A549 treated with Mapracorat at 1 μM for 4 hours (cell line): ENCODE measurements at places on chromosomes 7 and 10. TPM values are rescaled to one million over a fixed set of nuclear protein-coding genes. Genes with fewer than 3 reads are reported as not detected.

The ODAD2 gene
- total RNA-seq = 0.14 TPM in 1 of 5 replicates, not detected in the others

The SPDYE16 gene
- total RNA-seq = not detected in 5 replicates

The WNT8B gene
- total RNA-seq = 0.06 TPM in 1 of 5 replicates, not detected in the others

The TFR2 gene
- total RNA-seq = 1.7 to 3.0 TPM (median 2.7 TPM) in 5 replicates
